ENCODE measurements at places on chromosomes 12 and 14.

DNA sequence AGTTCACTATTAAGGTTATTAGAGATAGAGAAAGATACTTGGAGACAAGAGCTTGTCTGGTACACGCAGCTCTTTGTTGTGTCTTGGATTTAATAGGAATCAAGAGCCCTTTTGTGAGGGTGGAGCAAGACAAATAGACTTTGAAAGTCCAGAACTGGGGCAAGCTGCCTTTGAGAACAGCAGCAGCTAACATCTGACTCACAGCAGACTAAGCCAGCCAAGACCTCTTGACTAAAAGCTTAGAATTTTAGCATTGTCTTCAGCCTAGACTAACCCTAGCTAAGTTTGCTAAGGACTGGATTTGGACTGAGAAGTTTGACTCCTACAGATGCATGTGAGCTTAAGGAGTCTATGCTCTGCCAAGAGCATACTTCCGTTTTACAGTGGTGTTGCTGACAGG lies 201.9 kb upstream of the RBM19 start:
- no peak for DNase-seq

DNA sequence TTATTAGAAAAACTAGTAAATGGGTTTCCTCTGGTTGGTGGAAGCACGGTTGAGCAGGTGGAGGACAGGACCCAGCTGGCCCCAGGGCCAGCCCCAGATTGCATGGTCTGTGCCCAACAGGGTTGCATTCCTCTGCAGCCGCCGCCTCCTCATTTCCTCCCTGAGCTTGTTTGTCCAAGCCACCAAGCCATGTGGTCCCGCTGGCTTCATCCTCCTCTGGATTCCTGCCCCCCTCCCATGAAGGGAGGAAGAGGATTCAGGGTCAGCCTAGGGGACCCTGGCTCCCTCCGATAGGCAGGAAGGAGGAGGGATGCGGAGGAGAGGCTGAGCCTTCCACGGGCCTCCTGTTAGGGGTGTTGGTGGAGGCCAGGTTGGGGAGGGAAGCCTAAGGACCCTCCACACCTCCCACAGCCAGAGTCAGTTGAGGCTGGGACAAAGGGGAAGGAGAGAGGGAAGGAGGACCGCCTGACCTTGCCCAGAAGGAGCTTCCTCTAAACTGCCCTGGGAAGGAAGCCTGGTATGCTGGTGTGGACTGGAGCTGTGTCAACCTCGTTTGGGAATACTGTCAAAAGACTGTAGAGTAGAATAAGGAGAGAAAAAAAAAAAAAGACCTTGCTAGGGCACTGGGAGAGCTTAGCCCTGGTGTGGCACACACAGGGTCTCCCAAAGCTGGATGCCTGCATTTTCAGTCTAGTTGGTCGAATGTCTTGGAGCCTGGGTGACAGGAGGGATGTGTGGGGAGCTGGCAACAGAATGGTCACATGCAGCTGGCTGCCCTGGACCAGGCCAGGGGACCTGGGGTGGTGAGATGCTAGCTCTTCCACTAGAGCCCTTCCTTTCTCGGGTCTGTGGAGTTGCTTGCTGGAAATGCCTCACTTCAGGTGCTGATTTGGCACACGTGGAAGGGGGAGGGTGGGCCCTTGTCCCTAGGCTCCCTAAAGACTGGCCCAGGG lies 42.4 kb downstream of the PLEKHG3 start:
- DNase-seq, result no peak

DNA sequence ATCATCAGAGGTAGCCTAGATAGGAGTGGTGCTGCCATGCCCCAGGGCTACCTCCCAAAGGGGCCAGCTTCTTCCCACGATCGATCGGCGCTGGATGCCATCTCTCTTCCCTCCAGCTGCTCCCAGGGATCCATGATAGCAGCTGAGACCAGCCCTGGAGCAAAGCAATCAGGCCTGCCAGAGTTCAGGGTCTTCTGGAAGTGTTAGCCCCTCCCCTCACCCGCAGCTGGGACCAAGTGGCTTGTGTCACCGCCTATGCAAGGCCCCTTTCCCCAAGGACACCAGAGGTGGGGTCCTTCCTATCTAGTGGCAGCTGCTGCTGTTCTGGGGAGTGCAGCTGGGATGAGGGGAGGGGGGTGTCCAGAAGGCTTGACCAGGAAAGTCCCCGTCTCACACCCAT lies 87.0 kb downstream of the IRF2BPL start:
- DNase-seq, result no peak

DNA sequence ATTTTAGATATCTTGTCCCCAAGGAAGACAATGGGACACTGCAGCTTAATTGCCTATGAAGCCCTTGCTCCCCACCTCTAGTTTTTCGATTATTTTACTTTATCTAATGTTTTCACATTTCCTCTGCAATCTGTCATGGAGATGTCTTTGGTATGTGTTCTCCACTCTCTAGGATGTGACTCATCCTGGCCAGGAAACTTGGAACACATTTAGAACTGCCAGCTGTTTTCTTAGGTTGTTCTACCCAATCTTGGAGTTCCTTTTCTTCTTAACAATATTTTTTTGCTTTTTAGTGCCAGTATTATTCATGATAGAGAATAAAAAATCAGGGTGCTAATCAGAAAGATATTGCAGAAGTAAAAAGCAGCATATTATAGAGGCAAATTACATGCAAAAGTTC lies 101.7 kb upstream of the CLEC14A start:
- DNase-seq, result no peak

- no peak for DNase-seq
Measured at GRCh38 chr14:47022721-47023120, 371.1 kb upstream of the RPL10L start.
